ENCODE measurements at places on chromosomes 6 and 20.

GRCh38 chr6:76683985-76684384 is 611.5 kb upstream of the IMPG1 start:
- DNase-seq, result no peak

- no peak for DNase-seq
Observed at GRCh38 chr6:11439017-11439420, 98.5 kb upstream of the TMEM170B start.

GRCh38 chr6:82385961-82386360 is 22.3 kb downstream of the TPBG start:
- DNase-seq, result no peak

GRCh38 chr6:24378473-24379097 is 20.7 kb upstream of the DCDC2 start:
- DNase-seq, result no peak

DNA sequence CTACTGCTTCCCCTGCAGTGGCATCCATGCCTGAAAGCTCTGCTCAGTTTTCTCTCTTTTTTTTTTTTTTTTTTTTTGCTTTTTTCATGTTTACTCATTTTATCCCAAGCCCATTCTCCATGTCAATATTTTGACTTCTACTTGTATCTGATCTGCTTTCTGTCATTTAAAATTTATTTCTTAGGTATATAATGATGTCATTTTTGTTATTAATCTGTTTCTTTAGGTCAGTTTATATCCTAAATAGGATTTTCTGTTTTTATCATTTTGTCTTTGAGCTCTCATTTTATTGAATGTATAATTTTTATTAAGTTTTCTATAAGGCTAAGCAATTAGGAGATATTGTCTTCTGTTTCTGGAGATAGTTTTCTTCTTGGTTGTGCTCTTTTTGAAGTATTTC is 138.5 kb upstream of the PMEPA1 start:
- DNase-seq, result no peak

DNA sequence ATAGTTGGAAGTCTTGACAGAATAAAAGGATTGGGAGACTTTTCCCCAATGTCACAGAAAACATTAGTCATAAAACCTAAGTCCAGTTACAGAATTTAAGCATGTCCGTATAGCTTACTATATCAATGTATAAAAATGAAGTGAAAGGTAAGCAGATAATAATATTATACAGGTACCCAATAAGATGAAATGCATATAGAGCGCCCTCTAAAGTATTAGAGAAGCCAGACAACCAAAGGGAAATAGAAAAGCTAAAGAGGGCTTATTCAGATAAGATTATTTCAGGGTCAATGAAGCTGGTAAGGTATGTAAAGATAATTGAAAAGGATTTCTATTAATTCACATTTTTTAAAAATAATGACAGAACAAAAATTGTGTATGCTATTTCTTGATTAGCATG is 947.7 kb upstream of the MAP3K7 start:
- DNase-seq, result no peak

DNA sequence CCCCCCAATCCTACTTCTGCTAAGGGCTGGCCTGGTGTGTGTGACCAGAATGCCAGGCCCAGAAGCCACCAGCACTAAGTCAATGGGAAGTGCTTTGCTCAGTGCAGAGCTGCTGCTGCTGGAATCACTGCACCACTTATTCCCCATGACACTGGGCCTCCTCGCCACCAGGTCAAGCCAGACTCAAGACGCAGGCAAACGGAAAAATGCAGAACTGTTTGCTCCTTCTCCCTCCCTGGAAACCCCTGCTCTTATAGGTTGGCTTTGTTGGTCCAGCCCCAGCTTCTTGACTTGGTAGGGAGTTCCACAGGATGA is 121.9 kb downstream of the PHACTR3 start:
- no peak for DNase-seq

DNA sequence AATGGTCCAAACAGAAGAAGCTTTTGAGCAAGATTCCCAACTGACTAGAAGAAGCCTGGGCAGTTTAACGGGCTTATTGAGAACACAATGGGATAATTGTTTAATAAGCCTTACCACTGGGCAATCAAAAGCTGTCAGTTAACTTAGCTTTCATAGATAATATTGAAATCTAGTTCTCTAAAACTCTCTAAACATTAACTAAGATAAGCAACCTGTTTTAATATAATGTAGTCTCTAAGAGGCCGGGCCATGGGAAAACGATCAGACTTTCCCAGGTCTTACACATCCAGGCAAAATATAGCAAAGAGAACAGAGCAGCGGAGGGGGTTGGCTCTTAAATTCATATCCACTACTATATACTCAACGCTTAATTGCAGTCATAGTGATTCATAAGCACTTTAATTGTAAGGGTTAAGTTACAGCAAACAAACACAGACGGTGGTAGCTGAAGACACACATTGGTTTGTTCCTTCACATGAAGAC is 128.0 kb upstream of the FAM83B start:
- no peak for DNase-seq

DNA sequence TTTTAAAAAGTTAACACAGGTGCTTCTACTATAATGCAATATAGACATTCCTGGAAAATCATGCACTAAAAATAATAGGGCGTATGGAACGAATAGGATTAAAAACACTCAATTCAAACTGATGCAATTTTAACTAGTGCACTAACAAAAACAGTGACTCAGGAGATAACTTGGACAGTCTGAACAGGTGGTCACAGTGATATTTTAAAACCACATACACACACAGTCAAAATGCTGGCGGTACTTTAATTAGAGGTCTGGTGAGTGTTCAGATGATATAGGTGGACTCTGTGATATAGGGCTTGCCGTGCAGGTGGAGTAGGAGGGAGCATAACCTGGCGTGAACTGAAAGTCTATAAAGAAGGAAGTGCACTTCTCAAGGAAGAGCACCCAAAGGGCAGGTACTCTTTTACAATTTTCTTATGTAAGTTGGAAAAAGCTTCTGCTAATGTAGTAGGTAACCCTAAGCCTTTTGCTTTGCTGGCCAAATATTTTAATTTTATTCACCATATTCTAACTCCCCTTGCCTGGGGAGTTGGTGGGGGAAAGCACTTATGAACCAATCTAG is 41.9 kb upstream of the PLN start:
- DNase-seq, result no peak

DNA sequence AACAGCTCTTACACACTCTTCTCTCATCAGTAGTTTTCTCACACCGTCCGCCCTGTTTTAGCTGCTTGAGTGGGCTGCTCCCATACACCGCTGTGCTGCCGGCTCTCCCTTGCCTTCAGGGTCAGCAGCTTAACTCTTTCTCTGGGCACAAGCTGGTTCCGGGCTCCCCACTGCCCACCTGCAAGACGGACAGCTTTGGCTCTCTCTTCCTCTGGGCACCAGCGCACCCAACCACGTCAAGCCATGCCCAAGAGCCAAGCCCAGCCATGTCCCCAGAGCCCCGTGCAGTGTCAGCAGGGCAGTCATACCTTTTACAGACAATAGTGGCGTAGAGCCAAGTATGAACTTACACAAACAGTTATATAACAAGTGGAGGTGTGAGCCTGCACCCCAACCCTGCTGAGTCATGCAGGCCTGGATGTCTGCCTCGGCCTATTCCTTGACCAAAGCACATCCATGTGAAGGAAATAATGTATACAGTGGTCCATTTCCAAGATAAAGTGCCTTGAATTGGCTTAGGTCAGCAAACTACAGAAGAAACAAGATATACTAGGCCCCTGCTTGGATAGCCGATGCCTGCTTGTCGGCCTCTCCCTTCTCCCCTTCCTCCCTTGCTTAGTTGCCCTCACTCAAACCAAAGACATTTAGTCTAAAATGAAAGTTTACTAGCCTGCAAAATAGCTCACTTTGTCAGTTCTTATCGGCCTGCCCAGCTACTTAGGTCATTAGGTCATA is 89.3 kb downstream of the JPH2 start:
- DNase-seq, result no peak

- no peak for DNase-seq
Observed at GRCh38 chr6:14371530-14371929, 254.0 kb downstream of the CD83 start.

GRCh38 chr20:11651138-11651537 is 266.6 kb upstream of the BTBD3 start:
- no peak for DNase-seq

- no peak for DNase-seq
Observed at GRCh38 chr20:34771680-34772081, 53.8 kb downstream of the NCOA6 start.

All from hematopoietic multipotent progenitor cell (in vitro differentiated cells).